H54 (cell line): ENCODE measurements at places on chromosomes 4 and X.

DNA sequence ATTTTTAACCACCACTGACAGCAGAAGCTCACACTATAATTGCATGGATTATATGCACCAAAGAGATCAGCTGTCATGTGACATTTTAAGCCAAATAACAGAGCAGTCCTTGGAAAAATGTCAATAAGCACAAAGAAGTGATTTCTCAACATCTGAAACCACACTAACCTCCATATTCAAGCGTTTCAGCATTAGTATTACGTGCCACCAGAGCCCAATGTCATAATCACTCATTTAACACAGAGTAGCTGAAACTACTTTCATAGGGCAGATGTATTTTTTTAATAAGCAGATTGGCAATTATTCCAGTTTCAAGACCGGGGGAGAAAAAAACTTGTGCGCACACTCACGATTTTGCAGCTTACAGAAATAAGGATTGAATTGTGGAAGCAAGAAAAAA, 76.6 kb downstream of the SH3KBP1 start:
- no peak for DNase-seq

DNA sequence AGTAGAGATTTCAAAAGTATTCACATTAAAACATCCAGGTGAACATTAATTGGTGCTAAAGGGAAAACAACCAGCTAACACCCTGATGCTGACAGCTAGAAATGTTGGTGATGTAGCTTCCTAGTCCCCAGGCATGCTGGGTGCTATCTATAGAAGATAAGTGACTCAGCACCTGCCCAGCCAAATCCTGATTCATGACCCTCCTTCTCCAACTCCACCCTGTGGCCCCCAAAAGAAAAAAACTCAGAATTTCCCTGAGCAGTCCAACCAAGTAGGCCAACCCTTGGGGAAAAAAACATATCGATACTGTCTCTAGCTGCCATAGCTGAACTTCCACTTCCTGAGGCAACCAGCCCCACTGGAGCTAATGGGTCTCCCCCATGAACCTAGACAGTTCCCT, 197.6 kb upstream of the KLF3 start:
- DNase-seq: no peak

DNA sequence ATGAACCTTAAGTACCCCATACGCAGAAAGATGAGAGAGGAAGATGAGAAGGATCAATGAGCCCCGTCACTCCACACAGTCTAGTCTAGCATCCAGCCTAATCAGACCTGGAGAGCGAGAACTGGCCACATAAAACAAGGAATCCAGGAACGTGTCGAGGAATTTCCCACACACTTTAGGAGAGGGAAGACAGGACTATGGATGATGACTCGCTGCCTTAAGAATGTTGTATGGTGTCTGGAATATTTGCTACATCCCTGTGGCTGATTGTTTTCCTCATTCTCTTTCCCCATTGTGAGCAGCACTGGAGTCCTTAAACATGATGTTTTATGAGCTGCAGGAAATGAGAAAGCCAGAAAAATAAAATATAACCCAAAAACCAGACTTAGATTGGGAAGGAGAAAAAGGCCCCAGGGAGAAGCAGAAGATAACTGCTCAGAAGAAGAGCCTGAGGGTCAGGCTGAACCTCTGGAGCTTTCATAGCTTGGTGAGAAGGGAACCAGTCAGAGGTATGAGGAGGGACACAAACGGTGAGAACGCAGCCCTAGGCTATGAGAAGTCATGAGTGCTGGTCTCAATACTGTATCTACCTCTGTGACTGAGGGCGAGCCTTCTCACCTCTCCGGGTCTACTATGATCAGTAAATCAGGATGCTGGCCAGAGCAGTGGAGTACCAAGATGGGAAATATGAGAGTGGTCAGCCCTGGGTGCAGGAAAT, 139.5 kb upstream of the NOCT start:
- peak; percentile 12 for DNase-seq

DNA sequence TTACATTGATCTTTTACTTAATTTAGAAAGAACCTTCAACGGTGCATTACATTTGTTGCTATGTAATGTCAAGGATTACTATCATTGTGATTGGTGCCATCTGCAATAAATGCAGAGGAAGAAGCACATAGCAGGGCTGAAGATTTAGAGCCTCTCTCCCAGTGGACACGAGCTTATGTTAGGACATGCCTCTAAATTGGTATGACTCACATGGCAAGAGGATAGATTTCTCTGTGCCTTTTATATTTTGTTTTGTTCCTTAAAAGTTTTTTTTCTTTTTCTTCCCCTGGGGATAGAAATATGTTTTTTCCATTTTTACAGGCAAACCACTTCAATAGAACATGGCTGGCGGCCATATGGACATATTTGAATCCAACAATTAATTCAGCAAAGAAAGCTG, 205.0 kb upstream of the HAND2 start:
- no peak for DNase-seq

DNA sequence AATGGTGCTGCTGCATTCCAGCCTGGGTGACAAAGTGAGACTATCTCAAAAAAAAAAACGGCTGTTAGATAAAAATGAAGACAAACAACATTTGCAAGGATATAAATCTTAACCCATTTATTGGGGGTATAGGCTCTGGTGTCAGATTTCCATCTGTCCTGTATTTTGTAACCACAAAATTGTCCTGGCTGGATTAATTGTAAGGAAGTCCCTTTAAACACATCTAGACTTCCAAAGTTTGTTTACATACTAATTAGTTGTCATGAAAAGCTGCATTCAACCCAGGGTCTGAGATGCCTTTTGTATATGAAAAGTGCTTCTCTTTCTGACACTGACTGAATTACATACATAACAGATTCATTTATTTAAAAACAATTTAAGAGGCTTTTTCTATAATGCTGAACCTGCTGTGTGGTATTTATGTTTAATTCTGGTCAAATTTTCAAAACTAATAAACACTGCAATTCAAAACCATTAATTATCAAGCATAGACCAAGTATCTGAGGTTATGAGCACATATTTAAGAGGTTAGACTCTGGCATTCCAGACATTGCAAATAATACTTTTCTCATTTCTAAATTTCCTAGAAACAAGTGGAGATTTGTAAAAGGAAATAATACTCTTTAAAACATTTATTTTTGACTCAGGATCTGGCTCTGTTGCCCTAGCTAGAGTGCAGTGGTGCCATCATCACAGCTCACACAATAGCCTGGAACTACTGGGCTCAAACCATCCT, 17.5 kb upstream of the UGDH start:
- DNase-seq: no peak

DNA sequence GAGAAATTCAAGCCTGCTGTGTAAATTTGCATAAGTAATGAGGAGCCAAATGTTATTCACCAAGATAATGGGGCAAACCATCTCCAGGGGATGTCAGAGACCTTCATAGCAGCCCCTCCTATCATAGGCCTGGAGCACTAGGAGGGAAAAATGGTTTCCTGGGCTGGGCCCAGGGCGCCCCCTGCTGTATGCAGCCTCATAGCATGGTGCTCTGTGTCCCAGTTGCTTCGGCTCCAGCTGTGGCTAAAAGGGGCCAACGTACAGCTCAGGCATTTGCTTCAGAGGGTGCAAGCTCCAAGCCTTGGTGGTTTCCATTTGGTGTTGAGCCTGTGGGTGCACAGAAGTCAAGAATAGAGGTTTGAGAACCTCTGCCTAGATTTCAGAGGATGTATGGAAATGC, 859.3 kb downstream of the RPA4 start:
- DNase-seq: no peak

DNA sequence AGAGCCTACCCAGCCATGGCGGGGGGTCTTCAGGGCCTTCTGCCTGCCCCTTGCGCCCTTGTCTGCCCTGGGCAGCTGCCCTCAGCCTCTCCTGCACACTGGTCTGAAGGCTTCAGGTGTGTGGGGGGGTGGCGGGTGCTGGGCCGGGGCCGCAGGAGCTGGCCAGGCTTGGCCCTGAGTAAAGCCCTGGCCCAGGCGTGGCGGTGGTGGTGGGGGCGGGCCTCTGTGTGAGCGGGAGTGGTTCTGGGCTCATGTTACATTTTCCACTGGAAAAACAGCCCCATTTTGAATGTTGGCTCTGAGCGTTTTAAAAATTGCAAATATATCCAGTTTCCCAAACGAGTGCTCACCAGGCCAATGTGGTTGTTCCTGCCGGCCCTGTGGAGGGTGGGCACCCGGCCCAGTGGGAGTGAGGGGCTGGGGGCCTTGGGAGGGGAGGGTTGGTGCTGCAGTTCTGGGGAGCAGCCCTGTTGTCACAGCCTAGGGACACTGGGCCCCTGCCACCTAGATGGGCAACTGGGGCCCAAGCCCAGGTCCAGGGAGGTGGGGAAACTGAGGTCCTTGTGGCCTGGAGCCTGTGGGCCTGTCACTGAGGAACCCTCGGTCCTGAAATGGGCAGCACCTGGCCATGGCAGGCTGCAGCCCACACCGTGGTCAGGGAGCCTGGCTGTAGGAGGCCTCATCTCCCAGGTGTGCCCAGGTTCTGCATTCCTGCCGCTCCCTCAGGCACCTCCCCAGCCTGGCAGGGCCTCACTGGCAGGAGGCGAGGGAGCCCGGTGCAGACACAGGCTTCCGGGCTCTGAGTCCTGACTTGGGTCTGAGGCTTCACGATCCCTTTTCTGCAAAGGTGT, 28.3 kb downstream of the FGFRL1 start:
- no peak for DNase-seq

DNA sequence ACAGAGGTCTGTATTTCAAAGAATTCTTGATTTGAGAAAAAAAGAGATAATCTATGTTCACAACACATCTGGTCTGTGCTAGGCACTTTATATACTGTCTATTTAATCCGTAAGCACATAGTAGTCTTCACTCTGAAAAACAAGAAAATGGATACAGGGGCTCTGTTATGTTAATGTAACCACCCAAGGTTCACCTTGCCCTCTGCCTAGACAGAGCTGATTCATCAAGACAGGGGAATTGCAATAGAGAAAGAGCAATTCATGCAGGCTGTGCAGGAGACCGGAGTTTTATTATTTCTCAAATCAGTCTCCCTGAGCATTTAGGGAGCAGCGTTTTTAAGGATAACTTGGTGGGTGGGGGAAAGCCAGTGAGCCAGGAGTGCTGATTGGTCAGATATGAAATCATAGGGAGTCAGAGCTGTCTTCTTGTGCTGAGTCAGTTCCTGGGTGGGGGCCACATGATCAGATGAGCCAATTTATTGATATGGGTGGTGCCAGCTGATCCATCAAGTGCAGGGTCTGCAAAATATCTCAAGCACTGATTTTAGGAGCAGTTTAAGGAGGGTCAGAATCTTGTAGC, 92.9 kb upstream of the TNIP3 start:
- no peak for DNase-seq

- no peak for DNase-seq
Observed at GRCh38 chr4:78800965-78801364, 24.8 kb downstream of the BMP2K start.

DNA sequence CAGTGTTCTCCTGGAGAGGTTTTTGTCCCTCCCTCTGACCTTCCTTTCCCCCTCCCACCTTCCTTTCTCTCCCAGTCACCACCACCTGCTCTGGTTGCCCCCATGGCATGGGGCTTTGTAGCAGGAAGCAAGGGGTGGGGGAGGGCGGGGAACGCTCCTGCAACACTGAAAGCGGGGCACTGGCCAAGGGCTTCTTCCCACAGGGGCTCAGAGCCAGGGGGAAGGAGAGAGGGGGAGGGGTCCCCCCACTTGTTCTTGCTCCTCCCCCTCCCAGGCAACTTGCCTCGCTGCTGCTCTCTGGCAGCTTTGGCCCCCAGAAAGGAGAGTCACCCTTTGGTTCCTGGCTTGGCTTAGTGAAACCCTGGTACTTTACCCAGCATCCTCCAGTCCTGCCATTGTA, 48.4 kb downstream of the BCORL1 start:
- DNase-seq: no peak

DNA sequence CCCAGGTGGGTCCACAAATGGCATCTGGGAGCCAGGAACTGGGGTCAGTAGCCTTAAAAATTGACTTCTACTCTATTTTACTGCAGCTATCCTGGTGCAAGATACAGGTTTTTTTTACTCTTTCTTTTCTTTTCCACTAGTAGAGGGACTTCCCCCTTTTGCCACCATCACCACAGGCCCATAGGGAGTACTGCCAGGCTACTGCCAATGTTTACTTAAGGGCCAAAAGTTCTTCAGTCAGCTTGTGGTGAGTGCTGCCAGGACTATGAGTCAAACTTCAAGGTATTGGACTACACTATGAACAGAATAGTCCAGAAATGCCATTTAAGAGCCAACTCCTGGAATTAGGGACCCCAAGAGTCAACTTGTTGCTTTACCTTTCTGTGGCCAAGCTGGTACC, 94.7 kb downstream of the EDA2R start:
- DNase-seq: no peak

DNA sequence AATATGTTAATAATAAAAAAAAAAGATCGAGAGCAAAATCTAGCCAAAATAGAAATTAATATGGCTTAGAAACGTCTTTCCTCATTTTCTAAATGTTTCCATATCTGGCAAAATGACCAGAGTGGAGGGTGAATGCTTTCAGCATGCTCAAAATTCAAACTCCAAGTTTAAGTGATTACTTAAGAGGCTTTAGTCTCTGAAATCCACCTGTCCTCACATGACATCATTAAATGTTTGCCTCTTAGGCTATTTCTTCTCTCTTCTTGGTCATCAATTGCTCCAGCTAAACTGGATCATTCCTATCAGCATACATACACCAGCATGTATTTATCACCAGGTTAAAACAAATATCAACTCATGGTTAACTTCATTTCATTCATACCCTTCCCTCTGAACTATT, 54.5 kb upstream of the ATXN3L start:
- DNase-seq: no peak

GRCh38 chr4:26746802-26747213, 113.8 kb upstream of the STIM2 start:
- DNase-seq: no peak

DNA sequence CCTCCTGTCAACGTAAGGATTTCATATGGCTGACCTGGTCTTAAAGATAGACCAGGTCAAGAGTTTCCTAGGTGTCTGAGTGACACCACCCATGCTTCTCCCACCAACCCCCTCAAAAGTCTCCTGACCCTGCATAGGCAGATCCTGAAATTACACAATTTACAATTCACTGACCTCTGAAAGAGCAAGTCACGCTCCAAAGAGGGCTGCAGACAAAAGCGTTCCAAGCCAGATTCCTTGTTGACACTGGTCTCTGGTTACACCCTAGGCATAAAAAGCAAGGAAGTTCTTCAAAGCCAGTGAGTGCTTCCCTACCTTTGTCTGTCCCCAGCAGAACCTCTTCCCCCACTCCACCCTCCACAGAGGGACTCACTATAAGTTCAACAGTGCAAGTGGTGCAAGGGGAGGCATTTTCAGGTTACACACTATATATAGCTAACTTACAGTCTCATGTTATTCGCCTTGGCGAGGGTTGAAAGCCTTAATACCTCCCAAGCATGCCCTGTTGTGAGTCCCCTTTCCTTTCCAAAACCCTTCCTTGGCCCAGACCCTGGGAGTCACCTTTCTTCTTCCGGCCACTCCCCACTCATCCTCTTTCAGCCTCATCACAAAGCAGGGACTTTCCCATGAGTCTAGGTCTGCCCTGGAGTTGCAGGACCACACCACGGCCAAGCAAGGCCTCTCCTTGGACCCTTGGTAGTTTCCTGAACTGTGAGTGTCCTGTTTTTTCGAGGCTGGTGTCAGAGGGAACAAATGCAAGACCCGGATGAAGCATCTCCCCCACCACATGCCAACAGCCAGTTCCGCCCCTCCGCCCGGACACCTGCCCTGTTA, 58.0 kb upstream of the KLF3 start:
- DNase-seq: no peak

GRCh38 chr4:42366959-42367358, 30.3 kb upstream of the SHISA3 start:
- no peak for DNase-seq

- no peak for DNase-seq
Observed at GRCh38 chr4:88244056-88244455, 40.3 kb downstream of the PPM1K start.

- no peak for DNase-seq
Observed at GRCh38 chr4:110527156-110527555, 51.2 kb downstream of the ENPEP start.
